Thoracic aorta (tissue), 2 donors: ENCODE measurements at places on chromosomes 5 and 9. TPM values are rescaled to one million over a fixed set of nuclear protein-coding genes. Genes with fewer than 3 reads are reported as not detected.

DNA sequence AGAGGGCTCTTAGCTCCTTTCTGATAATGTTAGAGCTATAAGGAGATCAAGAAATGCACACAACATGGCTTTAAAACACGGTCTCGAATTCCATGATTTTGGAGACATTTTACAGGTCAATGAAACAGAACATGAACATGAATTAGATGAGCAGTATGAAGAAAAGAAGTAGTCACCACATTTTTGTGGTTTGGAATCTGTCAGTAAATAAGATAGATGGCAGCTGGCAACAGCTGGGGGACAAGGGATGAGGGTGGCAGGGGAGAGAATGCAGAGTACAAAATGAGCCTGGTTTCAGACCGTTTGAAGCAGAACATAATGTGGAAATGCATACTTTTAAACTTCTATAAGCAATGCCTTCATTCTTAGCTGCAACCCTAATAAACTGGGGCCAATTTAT lies 107.1 kb downstream of the OXCT1 start:
- no peak for DNase-seq

The CCNJL gene
- 3.0 TPM for total RNA-seq

The EQTN gene
- total RNA-seq, result not detected

GRCh38 chr9:1612886-1613285 lies 402.3 kb upstream of the SMARCA2 start:
- no peak for DNase-seq

- no peak for DNase-seq
Measured at GRCh38 chr9:136330406-136330990, 3.2 kb downstream of the GPSM1 start.

The PRDM9 gene
- total RNA-seq, result not detected

The TEX10 gene
- total RNA-seq, result 9.6 TPM

The PPP1R2B gene
- not detected for total RNA-seq

DNA sequence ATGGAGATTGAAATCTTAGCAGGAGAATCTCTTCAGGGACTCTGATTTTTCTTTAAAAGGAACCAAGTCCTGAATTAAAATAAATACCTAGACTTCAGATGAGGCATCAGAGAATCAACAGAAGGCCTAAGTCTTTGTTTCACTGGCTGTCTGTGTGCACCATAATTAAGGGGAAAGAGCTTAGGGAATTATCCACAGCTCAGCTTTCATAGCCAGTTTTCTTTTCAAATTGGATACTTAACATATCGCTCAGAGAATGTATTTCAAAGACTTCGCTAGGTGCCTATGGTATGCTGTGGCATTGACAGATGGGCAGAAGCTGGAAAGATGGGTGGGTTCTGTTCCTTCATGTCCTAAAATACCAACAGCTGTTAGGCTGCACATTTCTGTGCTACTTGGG lies 325.8 kb downstream of the TMEM38B start:
- no peak for DNase-seq

- DNase-seq, result no peak
Measured at GRCh38 chr5:39604491-39604890, 179.7 kb upstream of the DAB2 start.

The SLC35D2 gene
- total RNA-seq, result 15.0 TPM

The CCL27 gene
- total RNA-seq, result not detected

The TMEM215 gene
- total RNA-seq, result not detected
